ENCODE measurements at places on chromosomes 2 and 18.

DNA sequence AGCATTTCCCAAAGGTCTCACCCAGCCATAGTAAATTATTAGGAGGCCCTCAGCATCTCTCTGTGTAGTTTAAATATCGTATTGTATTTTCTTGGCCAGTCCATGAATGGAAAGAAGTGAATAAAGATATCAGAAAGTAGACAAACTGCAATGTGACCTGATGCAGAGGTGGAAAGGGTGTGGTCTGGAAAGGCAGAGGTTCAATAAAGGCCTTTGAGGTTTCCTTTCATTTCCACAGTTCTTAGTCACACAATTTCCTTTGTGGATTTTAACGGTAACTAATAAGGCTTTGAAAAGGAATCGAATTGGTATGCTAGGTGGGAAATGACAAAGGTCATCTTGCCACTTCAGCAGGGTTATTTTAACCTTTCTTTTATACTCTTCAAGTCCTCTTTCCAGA, 20.1 kb upstream of the WIPF1 start:
- no peak for DNase-seq

DNA sequence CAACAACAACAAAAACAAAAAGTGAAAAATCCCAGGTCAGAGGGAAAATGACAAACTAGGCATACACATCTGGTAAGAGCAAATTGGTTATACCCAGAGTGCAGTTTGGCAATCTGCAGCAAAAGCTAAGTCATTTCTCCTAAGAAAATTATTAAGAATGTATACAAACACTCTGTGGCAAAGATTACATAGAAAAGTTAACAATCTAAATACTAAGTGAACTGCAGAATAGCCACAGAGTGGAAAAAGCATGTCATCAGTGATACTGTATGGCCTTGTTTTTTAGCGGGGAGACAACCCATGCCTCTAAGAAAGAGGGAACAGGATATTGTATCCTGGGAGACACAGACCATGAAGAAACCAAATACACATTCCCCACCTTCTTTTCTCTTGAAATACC, 136.0 kb upstream of the ITGB6 start:
- DNase-seq = no peak

- no peak for DNase-seq
These were observed 147.0 kb upstream of the ID2 start for GRCh38 chr2:8534729-8535468.

DNA sequence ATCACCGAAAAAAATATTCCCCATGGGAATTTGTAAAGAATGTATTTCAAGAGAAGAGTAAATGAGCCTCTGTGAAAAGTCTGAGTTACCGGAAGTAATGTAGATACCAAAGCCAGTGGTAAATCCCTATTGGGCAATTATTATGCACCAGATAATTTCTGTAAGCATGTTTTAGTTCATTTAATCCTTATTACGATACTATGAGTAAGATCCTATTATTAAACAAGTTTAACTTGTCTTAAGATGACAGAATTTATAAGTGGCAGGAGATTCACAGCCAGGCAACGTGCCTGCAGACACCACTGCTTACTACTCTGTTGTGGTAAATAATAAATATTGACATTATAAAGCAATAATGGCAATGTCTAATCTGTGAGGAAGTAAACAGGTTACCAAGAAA, 280.8 kb upstream of the RGPD4 start:
- DNase-seq = no peak

- no peak for DNase-seq
These were observed 120.5 kb downstream of the AFF3 start for GRCh38 chr2:100021791-100022340.

GRCh38 chr2:98734823-98735260, 3.9 kb upstream of the MGAT4A start:
- no peak for DNase-seq

DNA sequence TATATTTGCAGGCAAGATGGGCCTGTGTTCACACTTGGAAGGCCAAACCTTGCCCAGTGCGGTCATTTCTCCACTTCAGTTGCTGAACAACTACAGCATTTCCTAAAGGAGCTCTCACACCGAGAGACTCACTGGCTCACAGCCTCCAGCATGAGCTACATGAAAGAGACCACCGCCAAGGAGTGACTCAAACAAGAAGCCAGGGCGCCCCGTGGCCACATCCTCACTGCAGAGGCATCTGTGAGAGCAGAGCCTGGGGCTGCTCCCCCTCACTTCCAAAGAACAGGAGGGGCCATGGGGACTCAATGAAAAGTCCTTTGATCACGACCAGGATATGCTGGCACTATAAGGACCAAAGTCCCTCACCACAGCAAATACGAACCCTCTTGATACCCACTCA, 50.0 kb downstream of the TMEM163 start:
- no peak for DNase-seq

- no peak for DNase-seq
These were observed 354.3 kb downstream of the AKAIN1 start for GRCh38 chr18:4842751-4843150.

DNA sequence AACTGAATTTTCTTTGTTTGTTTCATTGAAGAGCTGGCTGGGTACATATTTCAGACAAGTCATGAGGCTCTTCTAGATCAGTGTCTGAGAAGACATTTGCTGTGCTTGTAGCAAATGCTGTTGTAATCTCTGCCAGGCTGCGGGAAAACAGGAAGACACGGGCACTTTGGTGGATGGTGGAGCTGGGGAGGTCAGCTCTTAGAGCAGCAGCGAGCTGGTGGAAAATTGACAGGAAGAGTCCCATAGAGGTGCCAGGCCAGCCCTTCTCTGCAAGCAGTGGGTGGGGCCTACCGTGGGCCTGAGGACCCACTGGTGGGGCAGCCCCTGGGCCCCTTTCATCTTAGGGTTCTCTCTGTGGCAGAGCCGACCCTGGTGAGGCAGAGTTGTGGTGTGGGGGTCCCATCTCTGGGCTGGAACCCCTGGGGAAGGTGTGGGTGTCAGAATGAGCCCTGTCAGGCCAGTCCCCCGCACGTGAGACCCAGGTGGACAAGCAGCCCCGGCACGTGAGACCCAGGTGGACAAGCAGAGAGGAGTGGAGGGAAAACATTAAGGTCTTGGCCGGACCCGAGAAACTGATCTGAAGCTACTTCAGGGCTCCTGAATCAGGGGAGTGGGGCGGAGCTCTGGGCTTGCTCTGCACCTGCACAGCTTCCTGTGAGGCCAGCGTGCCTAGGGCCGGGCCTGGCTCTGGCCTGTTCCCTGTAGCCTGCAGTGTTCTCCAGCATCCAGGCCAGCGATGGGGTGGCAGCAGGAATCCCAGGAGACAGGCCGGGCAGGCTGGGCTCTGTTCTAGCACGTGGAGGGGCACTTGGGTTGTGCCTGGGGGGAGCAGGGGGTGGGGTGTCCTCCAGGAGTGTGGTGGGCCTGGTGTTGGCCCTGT, 273.5 kb upstream of the HDAC4 start:
- no peak for DNase-seq

- DNase-seq = no peak
These were observed 19.2 kb downstream of the CTDP1 start for GRCh38 chr18:79698668-79699335.

DNA sequence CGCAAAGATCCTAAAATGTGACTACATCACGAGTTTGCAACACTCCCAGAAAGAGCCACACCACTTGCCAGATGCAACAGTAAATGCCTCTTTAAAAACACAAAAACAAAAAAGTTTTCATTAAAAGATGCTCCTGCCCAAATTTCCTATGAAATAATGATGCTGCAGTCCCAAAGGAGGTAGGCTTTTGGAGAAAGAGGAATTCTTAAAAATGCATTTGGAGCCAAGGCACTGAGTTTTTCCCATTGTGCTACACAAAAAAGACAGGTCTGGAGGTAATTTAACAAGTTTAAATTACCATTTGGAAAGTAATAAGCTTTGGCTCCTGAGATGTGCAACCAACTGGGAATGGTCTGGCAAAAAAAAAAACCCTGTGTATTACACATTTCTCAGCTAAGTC, 145.0 kb downstream of the PID1 start:
- no peak for DNase-seq

DNA sequence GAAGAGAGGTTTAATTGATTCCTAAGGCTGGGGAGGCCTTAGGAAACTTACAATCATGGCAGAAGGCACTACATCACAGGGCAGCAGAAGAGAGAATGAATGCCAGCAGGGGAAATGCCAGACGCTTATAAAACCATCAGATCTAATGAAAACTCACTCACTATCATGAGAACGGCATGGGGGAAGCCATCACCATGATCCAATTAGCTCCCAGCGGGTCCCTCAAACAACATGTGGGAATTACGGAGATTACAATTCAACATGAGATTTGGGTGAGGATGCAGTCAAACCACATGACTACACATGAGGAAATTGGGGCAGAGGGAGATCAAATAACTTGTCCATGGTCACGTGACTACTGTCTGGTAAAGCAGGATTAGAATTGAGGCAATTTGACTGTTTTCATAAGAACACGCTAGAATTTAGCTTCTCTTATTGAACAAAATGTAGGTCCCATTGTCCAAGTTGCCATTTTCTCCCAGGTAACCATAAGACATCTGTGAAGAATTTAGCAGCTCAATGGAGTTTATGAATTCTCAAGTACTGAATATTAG, 445.1 kb upstream of the CDH20 start:
- no peak for DNase-seq

DNA sequence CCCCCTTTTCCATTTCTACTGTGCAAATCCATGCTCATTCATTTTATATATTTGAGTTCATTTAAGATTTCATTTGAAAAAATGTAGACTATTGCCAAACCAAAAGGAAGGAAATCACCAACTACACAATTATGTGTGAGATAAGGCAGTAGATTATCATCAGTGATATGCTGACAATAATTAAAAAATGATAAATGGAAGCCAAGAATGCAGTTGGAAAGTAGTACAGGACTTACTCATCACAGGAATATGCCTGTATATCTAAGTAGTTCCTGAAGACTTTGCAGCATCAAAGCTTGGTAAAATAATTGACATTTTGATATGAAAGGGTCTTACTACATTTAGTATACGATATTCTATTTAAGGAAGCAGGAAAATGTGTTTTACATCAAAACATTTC, 166.1 kb upstream of the OTX1 start:
- no peak for DNase-seq

GRCh38 chr2:157470321-157470720, 26.4 kb upstream of the CYTIP start:
- DNase-seq = no peak

GRCh38 chr2:203498161-203498560, 36.9 kb downstream of the RAPH1 start:
- DNase-seq = no peak

DNA sequence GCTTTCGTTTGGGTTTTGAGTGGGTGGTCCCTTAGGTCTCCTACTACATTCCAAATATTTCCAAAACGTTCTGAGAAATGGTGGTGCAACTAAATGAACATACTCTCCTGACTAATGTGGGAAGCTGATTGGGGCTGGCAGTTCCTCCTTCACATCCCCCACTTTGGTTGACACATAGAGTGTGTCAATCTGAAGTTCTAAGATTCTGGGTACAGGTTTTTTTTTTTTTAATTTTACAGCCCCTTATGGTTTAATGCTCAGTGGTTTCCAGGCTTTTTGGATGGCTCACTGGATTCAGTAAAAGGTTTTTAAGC, 58.4 kb upstream of the ITGB6 start:
- no peak for DNase-seq

DNA sequence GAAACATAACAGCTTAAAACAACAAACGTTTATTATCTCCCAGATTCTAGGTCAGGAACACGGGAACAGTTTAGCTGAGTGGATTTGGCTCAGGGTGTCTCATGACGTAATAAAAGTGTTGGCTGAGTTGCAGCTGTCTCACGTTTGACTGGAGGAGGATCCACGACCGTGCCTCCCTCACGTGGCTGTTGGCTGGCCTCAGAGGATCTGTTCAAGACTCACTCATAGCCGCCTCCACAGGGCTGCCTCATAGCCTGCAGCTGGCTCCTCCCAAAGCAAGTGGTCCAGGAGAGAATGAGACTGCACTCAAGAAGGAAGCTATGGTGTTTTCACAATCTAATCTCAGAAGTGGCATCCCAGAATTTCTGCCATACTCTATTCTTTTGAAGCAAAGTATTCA, 167.1 kb downstream of the RPRM start:
- no peak for DNase-seq

DNA sequence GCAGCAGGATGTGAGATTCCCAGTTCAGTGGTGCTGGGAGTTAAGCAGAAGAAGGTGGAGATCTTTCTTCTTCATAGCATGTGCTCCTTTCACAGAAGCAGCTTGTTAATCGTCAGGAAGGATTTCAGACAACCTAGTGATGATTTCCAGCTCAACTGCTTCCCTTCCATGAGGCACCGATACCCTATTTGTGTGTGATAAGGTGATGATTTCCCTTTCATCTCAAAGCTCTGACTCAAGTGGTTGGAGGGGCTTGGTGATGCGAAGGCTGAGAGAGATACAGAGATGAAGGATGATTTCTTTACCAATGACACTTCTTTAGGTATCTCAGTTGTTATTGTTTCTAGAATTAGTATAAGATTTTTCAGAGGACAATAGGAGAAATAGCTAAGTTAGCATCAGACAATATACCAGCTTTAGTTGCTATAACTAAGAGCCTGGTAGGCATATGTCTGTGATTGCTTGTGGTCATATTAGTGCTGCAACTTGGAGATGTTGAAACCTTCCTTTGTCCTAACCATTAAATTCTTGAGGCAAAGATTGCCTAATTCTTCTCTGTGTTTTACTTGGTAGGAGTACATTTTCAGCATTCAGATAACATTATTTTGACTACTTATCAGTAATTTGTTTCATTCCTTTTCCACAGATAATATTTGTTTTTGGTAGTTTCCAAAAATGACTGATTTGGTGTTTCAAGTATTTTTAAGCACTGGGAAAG, 111.3 kb downstream of the PLCL1 start:
- no peak for DNase-seq

DNA sequence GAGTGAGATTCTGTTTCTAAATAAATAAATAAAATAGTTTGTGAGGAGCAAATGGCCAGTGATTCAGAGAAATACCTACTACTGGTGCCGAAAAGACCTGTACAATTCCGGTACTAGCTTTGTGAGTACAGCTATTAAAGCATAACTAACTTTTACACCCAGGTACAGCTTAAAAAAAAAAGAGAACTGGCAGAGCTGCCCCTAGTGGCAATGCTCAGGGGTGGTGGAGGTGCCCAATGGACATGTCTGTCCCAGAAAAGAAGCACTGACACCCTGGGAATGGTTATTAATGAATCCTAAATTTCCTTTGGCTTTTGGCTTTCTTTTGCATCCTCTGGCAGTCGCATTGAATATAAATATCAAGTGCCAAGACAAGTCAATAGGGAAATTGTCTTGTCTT, 87.0 kb downstream of the LIPG start:
- no peak for DNase-seq

- DNase-seq = no peak
These were observed 27.6 kb upstream of the UGP2 start for GRCh38 chr2:63814114-63814513.

GRCh38 chr2:66840321-66841002, 405.5 kb downstream of the MEIS1 start:
- no peak for DNase-seq
